ENCODE measurements at places on chromosomes 3 and 15.

GRCh38 chr3:140456974-140457373 lies 220.9 kb upstream of the TRIM42 start:
- no peak for DNase-seq

DNA sequence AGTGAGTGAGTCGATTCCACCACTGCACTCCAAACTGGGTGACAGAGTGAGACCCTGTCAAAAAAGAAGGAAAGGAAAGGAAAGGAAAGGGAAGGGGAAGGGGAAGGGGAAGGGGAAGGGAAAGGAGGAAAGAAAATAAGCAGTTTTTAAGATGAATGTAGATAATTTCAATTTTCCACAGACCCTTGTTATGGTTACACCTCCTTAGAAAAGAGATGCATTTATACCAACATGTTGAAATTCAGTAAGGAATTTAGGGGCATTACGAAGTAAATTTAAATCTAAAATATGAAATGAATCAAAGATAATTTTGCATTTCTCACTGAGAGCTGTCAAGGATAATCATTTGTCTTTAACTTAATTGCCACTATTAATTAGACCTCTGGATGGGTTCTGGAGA lies 146.5 kb upstream of the TMC3 start:
- DNase-seq: no peak

DNA sequence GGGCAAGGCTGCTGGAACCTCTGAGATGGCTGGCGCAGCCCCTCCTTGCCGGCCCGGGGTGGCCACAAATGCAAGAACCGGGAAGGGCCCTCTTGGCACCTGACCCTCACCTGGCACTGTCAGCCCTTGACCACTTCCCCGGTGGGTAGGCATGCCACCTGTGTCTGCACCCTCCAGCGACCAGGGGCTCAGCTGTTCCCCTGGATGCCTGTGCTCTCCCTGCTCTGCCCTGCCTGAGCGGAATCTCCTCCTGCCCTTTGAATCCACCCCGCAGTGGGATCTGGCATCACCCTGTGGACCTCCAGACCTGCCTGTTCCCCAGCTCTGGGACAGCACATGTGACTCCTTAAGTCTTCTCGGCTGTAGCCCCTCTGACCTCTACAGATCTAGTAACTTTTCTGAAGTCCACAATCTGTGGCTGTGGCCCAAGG lies 26.1 kb upstream of the FGD5 start:
- DNase-seq: no peak

DNA sequence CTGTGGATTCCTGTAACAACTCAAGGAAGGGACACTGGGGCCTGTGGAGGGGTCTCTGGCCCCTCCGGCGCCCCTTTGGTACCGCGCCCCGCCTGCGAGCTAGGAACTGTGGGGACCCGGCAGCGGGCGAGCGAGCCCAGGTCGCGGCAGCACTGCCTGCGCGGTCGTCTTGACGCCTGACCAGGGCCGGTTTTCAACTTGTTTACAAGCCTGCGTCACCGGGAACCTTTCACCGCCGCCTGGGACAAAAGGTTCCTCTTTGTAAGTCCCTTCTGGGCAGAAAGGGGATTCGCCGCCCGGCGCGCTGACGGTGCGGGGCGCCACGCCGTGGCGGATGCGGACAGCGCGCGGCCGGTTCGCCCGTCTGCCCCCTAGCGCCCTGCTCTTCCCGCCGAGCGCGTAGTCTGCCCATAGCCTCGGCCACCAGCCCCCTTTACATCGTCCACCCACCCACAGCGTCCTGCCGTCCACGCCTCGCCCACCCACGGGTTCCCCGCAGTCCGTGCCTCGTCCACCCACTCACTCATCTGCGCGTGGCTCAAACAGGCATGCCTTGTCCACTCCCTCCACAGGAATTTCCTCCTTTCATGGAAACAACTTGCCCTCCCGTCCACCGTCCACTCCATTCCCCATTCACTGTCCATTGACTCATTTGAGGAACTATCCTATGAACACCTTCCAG lies 5.5 kb upstream of the CFAP100 start:
- peak; percentile 89 for DNase-seq

- peak; percentile 56 for DNase-seq
Measured at GRCh38 chr3:36714343-36715086, 49.8 kb downstream of the DCLK3 start.

DNA sequence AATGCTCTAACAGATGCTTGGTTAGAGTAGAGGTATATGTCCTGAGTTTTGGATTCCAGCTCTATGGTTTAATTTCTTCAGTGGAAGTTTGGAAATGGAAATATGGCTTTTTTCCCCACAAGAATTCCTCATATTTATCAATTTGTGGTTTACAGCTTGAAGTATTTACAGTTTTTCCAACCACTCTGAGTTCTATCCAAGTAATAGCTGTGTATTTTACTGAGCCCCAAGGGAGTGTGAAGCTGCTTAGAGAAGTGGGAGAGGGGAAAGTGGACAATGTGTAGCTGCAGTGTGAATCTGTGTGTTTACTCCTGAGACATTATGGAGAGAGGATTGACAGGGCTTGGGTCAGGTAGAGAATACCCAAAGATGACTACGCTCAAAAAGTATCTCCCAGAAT lies 54.5 kb downstream of the NEK11 start:
- no peak for DNase-seq

All from ELR (cell line).